ENCODE measurements at places on chromosomes 5 and 9.

GRCh38 chr5:167657016-167657415 is 634.4 kb upstream of the WWC1 start:
- DNase-seq: no peak

- DNase-seq: no peak
These were observed 55.3 kb upstream of the ALDH1B1 start for GRCh38 chr9:38337181-38337580.

DNA sequence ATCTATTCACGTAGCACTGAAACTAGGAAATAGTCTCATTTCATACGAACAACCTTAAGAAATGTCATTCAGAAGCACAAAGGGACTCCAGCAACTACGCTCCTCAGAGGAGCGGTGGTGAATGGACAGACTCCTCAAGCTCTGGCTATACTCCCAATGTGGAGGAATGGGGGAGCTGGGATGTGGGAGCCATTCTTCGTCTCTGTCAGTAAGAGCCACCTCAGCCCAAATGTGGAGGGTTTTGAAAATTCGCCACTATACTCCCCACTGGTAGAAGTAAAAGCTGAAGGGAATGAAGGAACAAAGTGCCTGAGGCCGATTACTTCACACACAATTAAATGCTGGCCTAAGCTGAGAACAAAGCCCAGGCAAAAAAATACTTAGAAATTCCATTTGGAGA is 96.3 kb downstream of the ADAMTS12 start:
- DNase-seq: no peak

DNA sequence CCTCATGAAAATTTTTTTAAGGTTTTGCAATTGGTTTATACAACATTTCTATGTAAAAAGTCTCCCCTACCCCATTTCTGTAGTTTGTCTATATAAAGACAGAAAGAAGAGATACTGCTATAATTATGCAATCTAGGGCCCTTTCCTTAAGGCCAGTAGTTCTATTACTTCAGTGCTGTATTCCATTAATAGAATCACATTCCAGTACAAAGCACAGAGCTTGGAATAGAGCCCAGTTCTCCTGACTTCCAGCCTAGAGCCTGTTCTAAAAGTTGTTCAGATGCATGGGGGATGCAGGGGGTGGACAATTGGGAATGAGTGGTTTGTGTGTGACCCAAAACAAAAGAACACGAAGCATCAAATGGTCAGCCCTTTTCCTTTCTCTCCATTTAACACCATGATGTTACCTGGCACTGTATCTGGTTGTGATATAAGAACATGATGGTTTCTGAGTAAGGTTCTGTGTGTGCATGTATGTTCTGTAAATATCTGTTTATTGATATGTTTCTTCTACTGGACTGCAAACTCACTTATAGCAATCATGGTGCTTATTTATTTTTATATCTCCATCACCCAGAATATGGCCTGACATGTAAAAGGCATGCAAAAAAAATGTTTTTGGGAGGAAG is 8.2 kb upstream of the GRAMD2B start:
- no peak for DNase-seq

DNA sequence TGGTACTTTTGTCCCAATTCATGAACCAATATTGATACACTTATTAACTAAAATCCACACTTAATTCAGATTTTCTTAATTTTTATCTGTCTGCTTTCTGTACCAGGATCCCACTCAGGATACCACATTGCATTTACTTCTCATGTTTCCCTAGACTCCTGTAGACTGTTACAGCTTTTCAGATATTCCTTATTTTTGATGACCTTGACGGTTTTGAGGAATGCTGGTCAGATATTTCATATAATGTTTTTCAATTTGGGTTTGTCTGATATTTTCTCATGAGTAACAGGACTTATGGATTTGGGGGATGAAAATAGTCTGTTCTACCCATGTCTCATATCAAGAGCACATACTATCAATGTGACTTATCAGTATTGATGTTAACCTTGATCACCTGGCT is 37.4 kb downstream of the PLPPR1 start:
- DNase-seq: no peak

DNA sequence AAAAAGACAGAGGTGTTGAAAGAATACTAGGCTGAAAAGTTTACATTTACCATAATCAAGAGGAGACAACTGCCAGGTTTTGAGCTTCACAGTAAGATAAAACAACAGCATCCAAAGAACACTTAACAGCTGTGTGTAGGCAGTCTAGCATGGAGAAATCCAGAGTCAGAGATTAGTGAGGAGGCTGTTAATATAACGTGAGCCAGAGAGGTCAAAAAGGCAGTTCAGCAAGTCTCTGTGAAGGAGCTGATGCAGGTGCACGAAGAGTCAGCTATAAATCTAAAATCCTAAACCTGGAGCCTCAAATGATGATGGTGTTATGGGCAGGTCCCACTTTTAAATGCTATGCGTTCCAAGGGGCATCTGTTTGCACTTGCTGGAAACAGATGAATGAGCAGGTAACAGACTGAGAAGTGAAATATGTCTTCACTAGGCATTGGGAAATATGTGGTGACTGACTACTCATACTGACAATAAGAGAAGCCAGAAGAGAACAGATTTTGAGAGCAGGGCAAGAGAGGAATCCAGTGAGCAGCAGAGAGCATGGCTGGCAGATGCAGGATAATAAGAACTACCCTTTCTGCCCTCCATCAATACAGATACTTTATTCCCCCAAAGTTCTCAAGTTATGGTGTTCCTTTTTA is 8.7 kb downstream of the APTX start:
- DNase-seq: no peak

DNA sequence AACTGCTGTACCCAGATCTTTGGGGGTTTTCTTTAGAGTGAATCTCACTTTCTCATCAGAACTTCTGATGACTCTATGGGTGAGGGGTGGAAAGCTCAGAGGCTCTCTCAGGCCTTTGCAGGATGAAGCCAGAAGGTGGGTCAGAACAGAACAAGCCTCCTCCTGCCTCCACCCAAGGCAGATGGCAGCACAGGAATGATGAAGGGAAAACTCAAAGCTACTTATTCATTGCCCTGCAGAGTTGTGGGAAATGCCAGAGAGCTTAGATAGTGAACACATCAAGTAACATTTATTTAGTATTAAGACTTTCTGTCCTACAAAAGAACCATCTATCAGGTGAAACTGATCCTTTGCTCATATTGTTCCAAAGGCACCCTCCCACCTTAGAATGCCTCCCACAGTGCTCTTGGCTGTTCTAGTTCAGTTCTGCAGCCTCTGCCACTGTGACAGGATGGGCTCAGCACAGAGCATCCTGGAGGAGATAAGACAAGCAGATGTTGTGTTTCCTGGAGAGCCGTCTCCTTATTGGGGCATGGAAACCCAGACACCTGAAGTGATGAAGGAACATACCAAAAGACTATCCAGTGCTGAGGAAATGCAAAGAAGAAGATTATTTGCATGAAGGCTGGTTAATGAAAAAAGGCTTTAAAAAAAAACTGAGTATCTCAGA is 146.6 kb downstream of the ADAMTS12 start:
- no peak for DNase-seq

DNA sequence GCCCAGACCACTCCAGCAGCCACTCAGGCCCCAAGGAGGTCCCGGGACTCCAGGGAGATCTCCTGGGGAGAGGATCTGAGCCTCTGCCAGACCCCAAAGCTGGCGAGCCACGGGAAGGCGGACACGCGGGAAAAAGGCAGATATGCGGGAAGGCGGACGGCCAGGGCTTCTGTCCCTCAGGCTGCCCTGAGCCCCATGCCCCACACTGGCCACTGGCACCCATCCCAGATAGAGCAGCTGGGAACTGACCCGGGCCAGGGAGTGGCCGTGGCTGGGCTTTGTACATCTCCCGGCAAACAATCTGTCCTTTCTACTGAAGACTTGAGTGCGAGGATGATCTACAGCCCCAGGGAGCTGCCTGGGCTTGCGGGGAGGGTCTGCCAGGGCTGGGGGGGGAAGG is 21.1 kb upstream of the NOTCH1 start:
- DNase-seq: no peak

DNA sequence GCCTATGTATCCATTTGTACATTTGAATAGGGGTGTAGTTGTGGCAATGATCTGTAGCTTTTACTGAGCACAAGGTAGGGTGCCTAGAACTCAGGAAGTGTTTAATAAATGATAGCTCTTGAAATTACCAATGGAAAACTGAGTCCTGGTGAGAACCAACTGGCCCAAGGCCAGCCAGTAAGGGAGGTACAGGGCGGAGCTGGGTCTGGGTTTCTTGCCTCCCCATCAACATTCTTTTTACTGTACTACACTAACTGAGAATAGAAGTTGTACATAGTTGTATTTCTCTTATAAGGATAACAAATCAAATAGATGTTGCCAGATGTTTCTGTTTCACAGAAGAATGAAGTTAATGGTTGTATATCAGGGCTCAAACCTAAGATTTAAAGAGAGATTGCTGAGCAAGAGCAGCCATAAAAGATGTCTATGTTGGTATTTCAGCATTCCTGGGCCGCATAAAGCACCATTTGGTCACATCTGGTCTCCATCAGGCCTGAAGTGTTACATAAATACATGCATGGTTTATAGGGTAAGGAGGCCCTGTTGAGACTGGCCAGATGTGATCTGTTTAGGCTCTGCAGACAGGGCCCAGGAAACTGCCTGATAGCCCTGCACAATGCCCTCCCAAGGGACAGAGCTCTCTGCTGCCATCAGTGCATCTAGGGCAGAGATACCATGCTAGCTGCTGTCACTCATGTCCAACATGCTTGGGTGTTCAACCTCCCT is 210.5 kb downstream of the NXNL2 start:
- DNase-seq: no peak

GRCh38 chr5:111129938-111130337 is 37.8 kb downstream of the WDR36 start:
- no peak for DNase-seq

GRCh38 chr9:114493521-114494184 is 11.6 kb downstream of the WHRN start:
- DNase-seq: no peak

GRCh38 chr5:180915924-180916323 is 17.0 kb downstream of the BTNL8 start:
- DNase-seq: no peak
